ENCODE measurements at places on chromosomes 6 and 20. TPM values are rescaled to one million over a fixed set of nuclear protein-coding genes. Genes with fewer than 3 reads are reported as not detected.

Gene KCTD20
- total RNA-seq = 130 TPM

- DNase-seq = no peak
Measured at GRCh38 chr6:148842296-148843019, 95.6 kb downstream of the UST start.

Gene FLRT3
- total RNA-seq = 5.2 TPM

- DNase-seq = no peak
Measured at GRCh38 chr6:13682346-13682745, 29.3 kb downstream of the RANBP9 start.

DNA sequence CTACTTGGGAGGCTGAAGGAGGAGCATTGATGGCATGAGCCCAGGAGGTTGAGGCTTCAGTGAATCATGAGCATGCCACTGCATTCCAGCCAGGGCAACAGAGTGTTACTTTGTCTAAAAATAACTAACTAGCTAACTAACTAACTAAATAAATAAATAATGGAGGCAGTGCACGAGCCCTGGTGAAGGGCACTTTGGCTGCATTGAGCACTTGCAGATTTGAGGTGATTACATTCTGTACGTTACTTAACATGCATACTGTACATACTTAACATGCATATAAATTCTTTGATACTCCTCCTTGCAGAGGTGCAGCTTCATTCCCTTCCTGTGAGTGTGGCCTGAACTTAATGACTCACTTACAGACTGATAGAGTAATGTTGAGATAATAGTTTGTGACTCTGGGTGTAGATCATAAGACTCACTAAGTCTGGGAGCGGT, 10.7 kb downstream of the HLA-A start:
- no peak for DNase-seq

Gene PIM1
- total RNA-seq = 38.8 TPM

Gene SGK1
- 47.1 TPM for total RNA-seq

DNA sequence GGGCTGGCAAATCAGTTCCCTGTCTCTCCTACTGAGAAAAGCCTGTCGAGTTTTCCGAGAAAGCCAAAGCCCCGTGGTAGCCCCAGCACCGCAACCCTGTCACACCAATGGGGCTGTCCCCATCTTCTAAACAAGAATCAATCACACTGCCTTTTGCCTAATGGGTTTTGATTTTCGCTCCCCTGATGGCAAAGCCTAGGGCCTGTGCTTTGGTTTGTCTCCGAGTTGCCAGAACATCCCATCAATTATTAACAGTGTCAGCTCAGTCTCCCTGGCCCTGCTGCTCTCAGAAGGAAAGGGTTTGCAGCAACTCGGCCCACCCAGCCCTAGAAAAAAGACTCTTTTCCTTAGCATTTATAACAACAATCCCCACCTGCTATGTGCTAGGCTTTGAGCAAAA, 4.2 kb downstream of the KCNB1 start:
- no peak for DNase-seq

GRCh38 chr20:34791289-34792020, 34.0 kb downstream of the NCOA6 start:
- DNase-seq = no peak

Gene IBTK
- total RNA-seq = 17.7 TPM

- no peak for DNase-seq
Measured at GRCh38 chr6:27811451-27811772, 100.8 kb downstream of the OR2B2 start.

GRCh38 chr6:25337431-25337830, 58.3 kb downstream of the CARMIL1 start:
- no peak for DNase-seq

Gene PAK5
- not detected for total RNA-seq

- no peak for DNase-seq
Measured at GRCh38 chr6:132607544-132608233, 16.4 kb downstream of the TAAR2 start.

DNA sequence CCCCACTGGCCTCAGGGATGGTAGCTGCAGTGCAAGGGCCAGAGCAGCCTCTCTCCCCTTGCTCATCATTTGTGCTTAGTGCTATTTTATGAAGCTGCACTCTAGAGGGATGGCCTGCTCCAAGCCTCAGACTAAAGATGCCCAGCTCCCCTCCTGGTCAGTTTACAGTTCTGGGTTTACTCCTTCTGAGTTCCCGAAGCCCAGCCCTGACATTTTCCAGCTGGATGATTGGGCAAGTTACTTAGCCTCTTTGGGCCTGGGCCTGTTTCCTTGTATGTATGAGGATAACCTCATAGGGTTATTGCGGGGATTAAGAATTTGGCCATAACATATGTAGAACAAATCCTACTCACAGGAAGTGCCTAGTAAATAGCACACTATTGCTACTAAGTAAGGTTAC, 31.8 kb upstream of the EMILIN3 start:
- DNase-seq = peak; percentile 69

GRCh38 chr20:3752386-3752759, 15.2 kb downstream of the ADISSP start:
- no peak for DNase-seq

- DNase-seq = peak; percentile 44
Measured at GRCh38 chr6:4936681-4937041, 67.2 kb downstream of the RPP40 start.

DNA sequence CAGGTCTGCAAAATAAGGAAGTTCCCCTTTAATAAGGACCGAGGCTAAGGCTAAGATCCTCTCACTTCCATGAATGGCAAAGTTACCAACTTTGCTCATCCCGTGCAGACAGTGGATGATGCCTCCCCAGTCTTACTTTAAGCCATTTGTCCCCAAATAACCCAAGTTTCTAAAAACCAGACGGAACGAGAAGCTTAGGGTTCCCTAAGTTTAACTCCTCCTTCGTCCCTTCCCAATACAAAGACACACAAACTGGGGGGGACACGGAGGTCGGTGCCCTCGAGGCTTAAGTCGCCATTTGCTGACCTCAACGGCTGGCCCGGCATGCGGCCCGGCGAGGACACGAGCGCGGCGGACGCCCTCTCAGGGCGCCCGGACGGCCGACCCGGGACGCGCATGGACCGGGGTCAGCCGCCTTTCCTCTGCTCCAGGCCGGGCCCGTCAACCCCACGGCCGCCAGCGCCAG, 527 bp downstream of the FBXO30 start:
- DNase-seq = no peak

Gene CCN2
- 183 TPM for total RNA-seq

Gene FRK
- 8.2 TPM for total RNA-seq

Gene BFSP1
- total RNA-seq = 1.5 TPM

GRCh38 chr6:12119085-12119588, 107.0 kb downstream of the HIVEP1 start:
- no peak for DNase-seq

GRCh38 chr6:158754738-158755137, 64.4 kb downstream of the EZR start:
- no peak for DNase-seq

Gene SLC25A27
- total RNA-seq = 47.2 TPM

DNA sequence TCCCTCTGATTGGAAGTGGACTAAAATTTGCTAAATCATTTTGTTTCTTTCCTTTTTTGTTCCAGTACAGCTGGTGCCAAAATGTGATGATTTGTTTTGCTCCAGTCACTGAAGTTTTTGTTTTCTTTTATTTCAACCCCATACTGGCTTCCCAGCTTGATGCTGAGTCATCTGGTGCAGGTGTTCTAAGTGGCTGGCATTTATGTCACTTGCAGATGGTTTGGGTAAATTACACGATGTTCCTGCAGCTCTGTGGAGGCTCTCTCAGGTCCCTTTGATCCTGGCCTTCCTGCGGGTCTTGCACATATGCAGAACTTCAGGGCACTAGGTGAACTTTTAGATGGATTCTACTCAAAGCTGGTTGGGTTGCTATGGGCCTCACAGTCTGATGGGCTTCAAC, 577.7 kb downstream of the HAO1 start:
- DNase-seq = no peak

Gene ESR1
- total RNA-seq = 29.1 TPM

All from uterus (tissue), 4 donors.